Activated CD4-positive, alpha-beta T cell treated with anti-CD3 and anti-CD28 coated beads for 36 hours (primary cell): ENCODE measurements at places on chromosomes 7 and 10. TPM values are rescaled to one million over a fixed set of nuclear protein-coding genes. Genes with fewer than 3 reads are reported as not detected.
A peak's percentile ranks its signal among the peaks of the same experiment; 100 is the strongest.

Gene KCP
- total RNA-seq: not detected

Gene TFPI2
- total RNA-seq: not detected

Gene EN2
- not detected for total RNA-seq

Gene CYCS
- 237 TPM for total RNA-seq

Gene CALHM1
- not detected for total RNA-seq

Gene GNG11
- not detected for total RNA-seq

- no peak for DNase-seq
Measured at GRCh38 chr7:14739841-14740185, 162.7 kb downstream of the DGKB start.

DNA sequence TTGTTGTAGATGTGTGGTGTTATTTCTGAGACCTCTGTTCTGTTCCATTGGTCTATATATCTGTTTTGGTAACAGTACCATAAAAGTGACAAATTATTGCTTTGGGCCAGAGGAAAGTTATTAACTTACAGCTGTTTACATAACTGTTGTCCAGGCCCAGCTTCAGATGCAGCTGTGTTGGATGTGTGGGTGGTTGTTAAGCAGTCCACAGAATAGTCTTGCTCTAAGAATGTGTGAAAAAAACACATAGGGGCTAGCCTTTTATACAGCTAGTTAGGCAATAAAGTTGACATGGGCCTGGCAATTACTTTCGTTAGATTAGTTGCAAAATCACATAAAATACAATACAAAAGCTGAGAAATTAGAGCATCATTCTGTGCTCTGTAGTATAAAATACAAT lies 31.9 kb downstream of the DLD start:
- no peak for DNase-seq

GRCh38 chr7:28732071-28732869 lies 225.9 kb downstream of the TRIL start:
- DNase-seq: no peak

DNA sequence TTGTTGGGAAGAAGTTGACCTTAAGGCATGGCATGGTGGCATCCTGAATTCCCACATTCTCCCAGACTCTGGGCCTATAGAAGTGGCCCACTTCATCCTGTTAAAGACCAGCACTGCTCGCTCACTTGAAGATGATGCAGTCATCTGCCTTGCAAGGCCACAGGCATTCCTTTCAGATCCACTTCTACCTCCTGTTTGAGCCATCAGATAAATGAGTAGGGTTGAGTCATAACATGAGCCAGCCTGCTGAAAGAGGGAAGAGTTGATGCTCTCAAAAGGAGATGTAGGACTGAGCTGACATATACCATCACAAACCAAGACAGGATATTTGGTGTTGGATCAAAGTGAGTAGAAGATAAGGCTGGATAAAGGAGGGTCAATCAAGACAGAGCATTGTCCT lies 1.5 kb upstream of the EBLN1 start:
- no peak for DNase-seq

DNA sequence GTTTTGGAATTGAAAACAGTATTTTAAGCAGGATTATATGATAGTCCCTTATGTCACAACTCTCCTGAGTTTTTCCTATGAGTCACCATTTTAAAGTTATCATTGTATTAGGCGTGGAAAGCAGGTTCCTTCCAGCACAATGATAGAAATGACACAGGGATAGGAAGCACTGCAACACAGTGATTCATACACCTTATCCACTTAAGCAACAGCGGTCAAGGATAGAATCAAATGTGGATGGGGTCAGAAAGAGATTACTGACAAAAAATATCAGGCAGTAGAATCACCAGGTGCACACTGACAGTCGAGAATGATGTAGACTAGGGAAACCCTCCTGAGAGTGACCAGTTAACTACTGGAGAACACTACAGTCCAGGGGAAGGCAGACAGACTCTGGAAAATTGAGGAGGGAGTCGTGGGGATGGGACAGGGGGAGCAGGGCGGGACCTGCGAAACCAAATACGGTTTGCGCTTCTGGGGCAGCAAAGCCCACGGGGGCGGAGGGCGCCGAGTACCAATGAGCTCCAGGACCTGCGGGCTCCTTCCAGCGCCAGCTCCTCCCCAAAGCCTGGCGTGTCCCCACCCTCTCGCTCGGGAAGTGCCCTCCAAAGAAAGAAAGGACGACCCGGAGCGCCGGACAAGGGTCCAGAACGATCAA lies 479 bp downstream of the PNPLA8 start:
- no peak for DNase-seq

DNA sequence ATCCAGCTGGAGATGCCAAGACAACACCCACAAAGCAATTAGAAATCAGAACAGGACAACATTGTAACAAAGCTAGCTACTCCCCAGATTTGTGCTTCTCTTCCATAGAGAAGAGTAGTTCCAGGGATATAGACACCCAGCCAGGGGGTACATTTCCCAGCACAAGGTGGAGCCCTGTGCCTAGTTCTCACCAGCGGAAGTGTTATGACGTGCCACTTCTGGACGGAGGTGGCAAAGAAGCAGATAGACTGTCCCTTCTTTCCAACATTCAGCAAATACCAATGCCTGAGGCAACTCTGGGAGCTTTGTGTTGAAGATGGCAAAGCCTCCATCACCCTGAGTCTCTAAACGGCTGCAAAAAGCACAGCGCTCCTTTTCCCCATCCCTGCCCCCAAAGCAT lies 23.4 kb upstream of the GSAP start:
- DNase-seq: no peak

GRCh38 chr10:15879663-15880062 lies 19.4 kb upstream of the MINDY3 start:
- no peak for DNase-seq

- no peak for DNase-seq
Measured at GRCh38 chr7:135905858-135906257, 71.3 kb downstream of the MTPN start.

DNA sequence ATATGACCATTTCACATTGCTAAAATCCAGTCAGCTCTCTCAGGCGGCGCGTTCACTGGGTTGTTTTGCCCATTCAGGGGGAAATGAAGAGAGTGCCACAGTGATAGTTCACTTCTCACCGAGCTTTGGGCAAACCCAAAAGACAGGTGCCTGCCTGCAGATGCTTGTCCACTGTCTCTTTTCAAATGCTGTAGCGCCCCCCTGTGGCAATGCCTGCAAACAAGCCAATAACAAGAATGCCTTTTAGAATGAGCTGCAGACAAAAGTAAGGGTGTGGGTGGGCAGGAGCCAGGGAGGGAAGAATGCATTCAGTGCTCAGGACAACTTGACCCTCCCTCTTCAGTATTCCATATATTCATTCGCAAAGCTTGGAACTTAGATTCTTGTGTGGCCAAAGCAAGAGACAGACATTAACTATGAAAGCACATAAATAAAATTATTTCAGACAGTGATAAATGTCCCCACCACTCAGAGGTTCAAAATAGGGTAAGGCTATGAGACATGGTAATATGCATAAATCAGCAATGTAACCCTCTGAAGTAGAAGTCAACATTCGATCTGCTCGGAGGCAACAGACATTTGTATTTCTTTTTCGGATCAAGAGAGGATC lies 86.9 kb downstream of the JAZF1 start:
- peak; percentile 88 for DNase-seq

DNA sequence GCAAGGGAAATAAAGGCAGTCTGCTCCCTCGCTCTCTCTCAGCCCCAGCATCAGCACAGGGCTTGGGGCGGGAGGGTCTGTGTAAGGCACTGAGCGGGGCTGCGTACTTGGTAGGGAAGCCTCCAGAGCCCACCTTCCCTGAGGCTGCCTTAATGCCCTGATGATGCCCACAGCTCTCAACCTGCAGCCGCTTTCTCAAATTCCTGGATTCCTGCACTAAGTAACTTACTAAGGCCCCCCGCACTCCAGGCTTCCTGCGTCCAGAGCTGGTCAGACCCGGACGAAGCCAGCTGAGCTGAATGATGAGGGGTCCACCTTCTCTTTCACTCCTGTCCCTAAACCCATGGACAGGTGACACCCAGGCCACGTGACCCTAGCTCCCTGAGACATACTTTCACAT lies 63.3 kb downstream of the C10orf143 start:
- DNase-seq: no peak

DNA sequence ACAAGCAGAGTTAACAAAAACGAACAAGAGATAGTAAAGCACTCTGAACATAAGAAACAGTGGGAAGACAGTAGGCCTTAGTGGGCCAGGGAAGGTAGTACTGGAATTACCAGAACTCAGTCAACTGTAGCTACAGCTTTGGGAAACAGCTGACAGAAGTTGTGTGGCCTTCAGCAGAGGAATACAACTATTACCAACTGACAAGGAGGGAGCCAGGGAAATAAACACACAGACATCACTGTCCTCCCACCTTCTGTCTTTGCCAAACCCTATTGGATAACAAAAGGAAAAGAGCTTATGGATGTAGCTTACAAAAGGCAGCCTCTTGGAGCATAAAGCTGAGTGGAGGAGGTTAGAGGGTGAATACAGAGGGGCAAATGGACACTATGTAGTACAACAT lies 15.4 kb downstream of the MICU1 start:
- no peak for DNase-seq

GRCh38 chr10:124119216-124119615 lies 25.8 kb upstream of the CHST15 start:
- DNase-seq: no peak

- no peak for DNase-seq
Measured at GRCh38 chr10:72557362-72557761, 68.5 kb downstream of the MICU1 start.

DNA sequence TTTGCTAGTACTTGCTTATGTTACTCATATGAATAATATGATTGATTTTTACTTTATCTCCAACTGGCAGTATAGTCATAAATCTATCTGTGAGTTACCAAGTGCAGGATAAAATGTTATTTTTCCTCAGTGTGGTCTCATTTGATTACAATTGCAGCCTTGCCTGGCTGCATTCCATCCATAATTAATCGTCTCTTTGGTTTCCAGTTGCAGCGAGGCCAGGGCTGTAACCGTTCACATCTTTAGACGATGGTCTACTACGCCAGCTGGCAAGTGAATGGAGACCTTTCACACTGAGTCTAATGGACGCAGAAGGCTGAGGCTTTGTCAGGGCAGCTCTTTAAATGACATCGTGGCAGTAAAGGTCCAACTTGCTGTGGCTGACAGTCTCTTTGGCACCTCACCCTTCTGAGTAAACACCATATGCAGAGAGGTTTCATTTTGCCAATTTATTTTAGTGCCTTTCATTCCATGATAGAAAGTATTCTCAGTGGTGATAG lies 84.0 kb downstream of the ARL4A start:
- no peak for DNase-seq

DNA sequence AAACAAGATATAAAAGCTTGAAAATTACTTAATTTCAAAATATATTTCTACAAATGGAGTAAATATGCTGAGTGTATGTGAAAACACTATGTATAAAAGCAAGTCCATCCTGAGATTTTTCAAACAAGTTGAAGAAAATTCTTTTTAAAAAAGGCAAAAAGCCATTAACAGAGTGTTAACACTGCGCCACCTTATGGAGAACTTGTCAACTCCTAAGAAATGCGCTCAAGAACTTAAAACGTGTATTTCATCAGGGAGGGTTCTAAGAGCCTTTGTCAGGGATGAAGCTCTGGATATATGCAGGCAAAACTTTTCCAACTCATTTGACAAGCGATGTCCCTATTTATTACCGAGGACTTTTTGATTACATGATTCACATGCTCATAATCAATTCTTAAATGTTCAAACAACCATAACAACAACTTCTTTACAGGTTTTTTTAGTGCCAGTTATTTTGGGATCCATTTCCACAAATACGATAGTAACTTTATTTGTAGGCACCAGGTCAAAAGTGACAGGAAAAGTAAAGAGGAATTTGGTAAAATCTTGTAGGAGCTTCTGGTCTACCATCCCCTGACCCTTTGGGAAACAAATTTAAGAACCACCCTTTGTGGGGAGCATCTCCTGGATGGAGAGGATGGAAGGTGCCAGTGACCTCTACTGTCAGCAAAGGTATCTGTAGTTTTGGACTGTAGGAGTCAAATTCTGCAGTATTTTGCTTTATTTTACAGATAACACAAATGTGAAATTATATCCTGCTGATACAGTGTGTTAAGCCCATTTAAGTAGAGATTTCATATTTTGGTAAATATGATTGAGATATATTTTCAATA lies 23.2 kb downstream of the CALCR start:
- DNase-seq: no peak
